ENCODE measurements at places on chromosomes 11 and 22.

DNA sequence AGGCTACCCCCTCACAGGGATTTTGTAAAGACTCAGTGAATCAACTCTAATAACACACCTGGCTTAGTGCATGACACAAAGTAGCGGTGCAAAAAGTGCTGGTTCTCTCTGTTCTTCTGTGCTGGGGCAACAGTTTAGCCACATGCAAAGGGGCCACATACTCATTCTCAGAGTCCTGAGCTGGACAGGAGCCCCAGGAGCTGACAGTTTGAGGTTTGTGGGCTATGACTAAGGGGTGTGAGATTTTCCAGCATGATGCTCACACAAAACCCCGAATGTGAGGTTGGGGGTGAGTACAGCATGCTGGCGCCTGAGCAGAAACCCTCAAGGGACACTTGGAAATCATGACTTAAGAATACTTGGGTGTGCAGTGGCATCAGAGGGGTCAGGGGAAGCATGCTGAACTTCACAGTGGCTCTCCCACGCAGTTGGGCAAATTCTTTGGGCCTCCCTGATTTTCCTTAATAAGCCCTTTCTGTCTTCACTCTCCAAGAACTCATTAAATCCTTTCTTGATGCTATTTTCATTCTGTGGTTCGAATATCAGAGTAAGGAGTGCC lies 31.0 kb downstream of the TMPRSS5 start:
- DNase-seq = peak; percentile 98

- DNase-seq = peak; percentile 70
These were observed 70.8 kb downstream of the FAT3 start for GRCh38 chr11:92295175-92296137.

DNA sequence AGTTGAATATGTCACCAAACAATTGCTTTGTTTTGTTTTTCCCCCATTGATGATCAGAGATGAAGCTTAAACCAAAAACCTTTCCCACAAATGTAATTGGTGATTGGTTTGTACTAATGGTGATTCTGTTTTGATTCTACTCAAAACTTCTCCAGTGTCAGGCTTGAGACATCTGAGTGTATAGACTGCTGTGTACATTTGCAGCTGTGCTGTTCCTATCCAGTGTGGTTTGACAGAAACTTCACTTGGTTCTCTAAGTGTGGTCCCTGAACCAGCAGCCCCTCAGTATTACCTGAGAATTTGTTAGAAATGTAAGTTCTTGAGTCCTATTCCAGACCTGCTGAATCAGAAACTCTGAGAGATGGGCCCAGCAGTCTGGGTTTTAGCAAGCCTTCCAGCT lies 84.8 kb downstream of the PPP6R3 start:
- DNase-seq = no peak

DNA sequence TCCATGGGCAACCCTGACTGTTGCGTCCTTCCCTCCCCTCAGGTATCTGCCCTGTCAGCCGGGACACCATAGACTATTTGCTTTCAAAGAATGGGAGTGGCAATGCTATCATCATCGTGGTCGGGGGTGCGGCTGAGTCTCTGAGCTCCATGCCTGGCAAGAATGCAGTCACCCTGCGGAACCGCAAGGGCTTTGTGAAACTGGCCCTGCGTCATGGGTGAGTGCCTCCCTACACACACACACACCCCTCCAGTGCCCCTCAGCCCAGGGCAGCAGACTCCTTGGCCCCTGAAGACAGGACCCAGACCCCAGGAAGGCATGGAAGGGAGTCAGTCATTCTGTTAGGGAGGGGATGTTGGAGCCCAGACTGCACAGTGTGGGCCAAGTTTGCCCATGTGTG lies 17.9 kb upstream of the UVRAG start:
- no peak for DNase-seq

GRCh38 chr11:65997286-65997685 lies 4.7 kb downstream of the EIF1AD start:
- no peak for DNase-seq

- DNase-seq = peak; percentile 53
These were observed 60.4 kb upstream of the CD5 start for GRCh38 chr11:61041755-61042518.

- no peak for DNase-seq
These were observed 119.2 kb upstream of the SEZ6L start for GRCh38 chr22:26050079-26050478.

- DNase-seq = peak; percentile 2
These were observed 580.5 kb upstream of the CHORDC1 start for GRCh38 chr11:90803366-90803765.

DNA sequence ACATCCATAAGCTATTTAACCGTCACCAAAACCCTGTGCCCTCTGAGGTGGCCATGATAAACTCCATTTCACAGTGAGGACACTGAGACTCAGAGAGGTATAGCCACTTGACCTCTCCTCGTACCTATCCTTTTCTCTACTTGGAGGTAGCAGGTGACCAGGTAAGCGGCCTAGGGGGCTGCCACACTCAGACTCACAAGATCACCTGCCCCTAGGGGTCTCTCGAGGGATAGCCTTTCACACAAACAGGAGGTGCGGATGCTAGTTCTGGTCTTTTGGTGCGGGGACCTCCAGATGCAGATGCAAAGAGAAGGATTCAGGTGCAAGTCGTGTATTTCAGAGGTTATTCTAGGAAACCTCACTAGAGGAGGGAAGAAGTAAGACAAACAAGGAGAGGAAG lies 14.6 kb downstream of the MS4A18 start:
- no peak for DNase-seq

- DNase-seq = no peak
These were observed 28.3 kb downstream of the TSPAN18 start for GRCh38 chr11:44754876-44755555.

- DNase-seq = peak; percentile 79
These were observed 16.9 kb downstream of the CDPF1 start for GRCh38 chr22:46233231-46233630.

- DNase-seq = peak; percentile 80
These were observed 5.0 kb downstream of the IGSF22 start for GRCh38 chr11:18720808-18721560.

DNA sequence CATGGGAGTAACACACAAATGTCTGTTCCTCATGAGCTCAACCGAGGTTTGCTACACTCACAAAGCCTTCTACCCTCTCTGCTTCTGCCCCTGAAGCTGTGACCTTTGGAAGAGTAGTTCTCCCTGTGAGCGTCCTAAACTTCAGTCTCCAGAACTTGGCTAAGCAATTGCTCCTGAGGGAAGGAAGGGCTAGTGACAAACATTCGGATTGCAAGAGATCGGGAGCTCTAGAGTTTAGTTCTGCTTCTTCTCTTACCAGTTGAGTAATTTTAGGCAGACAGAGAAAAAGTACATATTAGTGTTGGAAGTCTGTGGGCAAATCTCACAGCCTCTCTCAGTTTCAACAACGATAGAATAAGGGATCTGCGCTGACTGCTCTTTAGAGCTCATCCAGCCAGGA lies 27.3 kb upstream of the ELF5 start:
- DNase-seq = no peak

- peak; percentile 22 for DNase-seq
These were observed 97.9 kb upstream of the RTL6 start for GRCh38 chr22:44595841-44596341.

DNA sequence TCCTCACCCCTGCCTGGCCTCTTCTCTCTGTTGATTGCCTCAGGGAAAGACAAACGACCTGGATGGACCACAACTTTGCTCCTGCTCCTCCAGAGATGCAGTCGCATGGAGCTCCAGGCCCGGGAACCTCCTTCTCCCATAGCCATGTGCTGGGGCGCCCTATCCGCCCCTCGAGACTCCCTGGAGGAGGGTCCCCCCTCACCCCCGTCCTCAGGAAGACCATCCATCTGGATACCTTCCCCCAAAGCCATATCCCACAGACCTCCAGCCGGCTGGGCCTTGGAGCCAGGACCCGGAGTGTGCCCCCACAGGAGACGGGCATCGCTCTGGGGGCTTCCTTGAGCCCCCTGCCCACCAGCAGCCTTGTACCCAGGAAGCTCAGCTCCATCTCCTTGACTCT lies 2.2 kb downstream of the SEPTIN3 start:
- no peak for DNase-seq

DNA sequence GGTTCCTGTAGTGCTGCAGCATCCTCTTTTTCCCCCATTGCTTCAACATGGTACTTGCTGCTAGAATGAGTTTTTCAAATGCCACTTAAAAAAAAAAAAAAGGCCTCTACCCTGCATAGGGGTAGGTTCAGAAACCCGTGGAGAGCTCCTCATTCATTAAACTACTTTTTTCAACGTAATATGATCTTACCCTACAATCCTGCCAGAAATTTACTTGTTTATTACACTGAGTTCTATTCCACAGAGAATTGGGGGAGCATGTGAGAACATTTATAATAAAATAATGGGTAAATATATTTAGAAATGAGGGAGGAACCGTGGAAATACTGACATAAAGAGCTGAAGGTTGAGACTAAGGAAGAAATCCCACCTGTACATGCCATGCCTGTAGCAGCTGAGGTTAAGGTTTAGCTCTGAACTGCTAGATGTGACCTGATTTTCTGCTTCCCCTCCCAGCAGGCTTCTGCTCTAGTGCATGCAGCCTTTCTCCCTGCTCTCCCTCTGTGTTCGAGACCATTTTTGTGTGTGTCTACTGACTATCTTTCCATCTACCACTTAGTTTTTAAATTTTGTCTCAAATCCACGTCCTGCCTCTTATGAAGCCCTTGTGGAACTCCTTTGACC lies 225.7 kb downstream of the DDX10 start:
- DNase-seq = no peak

DNA sequence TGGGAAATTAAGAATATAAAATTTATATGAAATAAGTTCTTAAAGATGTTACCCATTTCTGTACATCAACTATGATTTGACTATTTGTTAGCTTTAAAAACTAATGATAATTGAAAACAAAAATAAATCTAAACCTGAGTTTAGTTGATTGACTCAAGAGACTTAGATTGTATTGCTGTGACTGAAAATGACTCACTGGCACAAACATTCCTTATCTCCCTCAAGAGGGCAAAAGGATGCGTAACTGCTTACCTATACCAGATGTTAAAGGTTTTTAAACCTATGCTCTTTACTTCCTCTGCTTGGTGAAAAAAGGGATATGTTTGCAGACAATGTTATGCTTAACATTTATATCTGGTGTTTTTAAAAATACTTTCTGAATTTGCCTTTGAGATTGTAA lies 30.3 kb downstream of the ATM start:
- no peak for DNase-seq

GRCh38 chr11:12324585-12324984 lies 52.8 kb upstream of the PARVA start:
- DNase-seq = no peak

DNA sequence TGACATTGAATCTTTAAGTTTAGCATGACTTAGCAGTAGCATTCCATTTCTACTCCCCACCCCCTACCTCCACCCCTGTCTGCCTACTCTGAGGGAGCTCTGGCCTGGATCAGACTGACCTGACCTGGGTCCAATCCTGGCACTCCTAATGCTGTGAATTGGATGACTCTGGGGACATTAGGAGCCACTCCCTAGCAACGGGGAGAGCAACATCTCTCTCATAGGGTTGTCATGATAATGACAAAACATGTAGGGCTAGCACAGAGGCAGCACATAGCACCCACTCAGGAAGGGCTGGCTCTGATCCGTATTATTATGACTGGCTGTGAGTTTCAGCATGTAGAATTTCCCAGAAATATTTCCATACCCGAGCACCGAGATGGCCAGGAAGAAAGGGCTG lies 40.5 kb downstream of the CABIN1 start:
- no peak for DNase-seq

DNA sequence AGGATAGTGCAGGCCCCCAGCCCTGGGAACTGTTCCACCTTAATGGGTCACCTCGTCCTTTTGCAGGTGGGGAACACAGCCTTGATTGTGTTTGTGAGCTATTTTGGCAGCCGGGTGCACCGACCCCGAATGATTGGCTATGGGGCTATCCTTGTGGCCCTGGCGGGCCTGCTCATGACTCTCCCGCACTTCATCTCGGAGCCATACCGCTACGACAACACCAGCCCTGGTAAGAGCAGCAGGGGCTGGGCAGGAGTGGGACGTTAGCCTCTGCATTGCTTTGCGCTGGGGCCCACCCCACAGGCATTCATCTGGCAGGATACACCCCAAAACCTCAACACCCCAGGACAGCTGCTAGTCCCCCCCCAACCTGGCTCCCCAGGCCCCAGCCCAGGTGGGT lies 14.8 kb downstream of the SLCO2B1 start:
- DNase-seq = no peak

DNA sequence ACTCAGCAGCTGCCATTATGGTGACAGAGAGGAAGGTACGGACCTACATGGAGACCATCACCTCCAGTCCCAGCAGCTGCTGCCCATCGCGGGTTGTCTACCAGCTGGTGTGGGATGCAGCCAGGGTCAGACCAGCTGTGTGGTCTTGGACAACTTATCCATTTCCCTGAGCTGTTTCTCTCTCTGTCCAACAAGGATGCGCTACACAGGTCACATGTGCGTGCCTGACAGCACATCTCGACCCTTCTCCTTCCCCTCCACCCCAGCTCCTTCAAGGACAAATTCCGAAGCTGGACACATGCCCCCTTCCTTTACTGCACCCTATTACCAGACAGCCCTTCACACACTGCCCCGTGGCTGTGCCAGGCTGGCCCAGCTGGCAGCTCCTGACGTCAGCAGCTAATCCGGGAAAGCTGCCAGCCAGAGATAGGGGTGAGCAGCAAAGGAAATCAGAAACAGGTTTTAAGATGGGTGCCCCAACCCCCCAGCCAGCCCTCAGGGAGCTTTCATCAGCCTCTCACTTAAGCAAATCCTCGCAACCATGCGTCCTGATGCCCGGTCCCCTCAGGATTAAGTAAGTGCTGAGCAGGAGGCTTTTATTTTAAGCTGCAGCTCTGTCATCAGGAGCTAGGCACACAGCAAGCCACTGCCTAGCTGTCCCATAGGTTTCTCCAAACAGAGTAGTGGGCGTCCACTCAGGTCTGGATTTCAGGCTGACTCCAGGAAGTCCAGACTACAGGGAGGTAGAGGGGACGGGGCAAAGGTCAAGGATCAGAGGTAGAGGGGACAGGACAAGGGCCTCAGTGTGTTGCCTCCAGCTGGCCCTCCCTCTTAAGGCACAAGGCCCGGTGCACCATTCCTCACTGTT lies 20.3 kb downstream of the TEF start:
- peak; percentile 73 for DNase-seq

DNA sequence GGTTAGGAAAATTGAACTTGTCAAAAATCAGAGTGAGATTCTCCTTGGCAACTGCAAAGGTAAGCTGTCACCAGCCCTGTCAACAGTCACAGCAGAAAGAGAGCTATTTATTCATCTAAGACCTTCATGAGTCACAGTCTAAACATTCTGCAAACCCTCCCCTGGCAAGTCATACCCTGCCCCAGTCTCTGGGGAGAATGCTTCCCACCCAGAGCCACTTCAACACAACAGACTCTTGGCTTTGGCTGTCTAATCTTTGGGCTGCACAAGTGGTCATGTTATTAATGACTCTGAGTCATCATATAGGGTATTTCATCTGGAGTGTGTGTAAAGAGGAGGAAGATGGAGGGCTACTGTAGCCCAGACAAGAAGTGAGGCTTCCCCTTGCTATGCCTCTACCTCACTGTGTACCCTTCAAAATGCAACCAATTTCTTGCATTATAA lies 153.4 kb downstream of the CCDC34 start:
- DNase-seq = peak; percentile 98

- no peak for DNase-seq
These were observed 14.4 kb downstream of the PRSS23 start for GRCh38 chr11:86814775-86815174.

- no peak for DNase-seq
These were observed 9.1 kb upstream of the SORL1-AS1 start for GRCh38 chr11:121461843-121462242.

Data from astrocyte of the hippocampus (primary cell).